ENCODE measurements at places on chromosomes 5 and 9.

DNA sequence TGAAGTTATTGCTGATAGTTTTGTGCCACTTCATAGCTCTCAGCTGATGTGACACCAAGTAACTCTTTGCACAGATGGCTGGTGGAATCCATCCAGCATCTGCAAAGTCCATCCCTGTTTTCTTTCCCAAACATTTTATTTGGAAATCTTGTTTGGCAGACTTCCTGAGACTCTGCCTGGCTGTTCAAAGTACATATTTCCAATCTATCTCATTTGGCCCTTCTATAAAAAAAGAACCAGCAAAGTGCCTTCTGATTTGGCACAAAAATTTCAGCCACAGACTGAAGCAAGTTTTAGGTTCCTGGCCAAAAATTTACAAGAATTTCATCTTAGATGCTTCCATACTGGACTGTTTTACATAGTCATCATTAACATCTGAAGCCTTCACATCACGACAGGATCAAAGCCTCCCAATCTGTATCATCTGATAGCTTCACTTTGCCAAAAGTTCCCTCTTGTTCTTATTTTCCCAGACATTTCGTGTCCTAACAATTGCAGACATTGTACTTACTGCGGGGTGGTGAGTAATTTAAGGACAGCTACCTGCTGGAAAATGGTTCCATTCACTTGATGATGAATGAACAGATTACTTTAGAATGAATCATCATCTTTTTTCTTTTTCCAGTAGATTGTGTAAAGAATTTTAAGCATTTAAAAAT lies 377.3 kb downstream of the KIAA0825 start:
- DNase-seq, result no peak

DNA sequence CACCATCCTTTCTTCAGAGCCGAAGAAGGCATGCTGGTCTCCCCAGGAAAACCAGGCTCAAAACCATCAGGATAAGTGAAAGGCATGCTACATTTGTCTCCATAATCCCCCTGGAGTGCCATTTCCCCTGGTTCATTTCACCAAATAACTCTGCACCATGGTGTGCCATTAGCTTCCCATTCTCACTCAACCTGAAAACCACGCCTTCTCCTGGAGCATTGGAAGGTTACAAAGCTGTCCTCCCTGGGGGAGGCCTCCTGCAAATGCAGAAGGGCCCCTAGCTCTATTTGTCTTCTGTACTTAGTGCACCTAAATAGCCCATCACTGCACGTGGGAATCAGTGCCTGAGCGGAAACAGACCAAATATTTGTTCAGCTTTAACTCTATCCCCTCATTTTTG lies 90.2 kb upstream of the ICE1 start:
- no peak for DNase-seq

DNA sequence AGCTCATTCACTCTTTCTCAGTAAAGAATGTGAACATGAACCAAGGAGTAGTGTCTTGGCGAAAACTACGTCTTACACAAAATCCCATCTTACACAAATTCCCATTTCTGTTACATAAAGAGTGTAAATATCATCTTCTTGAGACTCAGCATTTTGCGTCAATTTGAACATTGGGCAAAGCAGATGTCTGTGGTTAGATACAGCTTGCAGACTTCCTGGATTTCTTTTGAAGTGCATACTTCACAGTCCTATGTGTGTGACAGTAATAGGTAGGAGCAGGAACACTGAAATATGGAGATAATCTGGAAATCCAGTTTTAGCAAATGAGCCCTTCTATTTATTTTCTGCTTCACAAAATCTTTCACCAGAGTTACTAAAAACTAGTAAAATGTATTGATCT lies 58.8 kb downstream of the C6 start:
- DNase-seq, result no peak

- no peak for DNase-seq
These were observed 72.9 kb downstream of the ARHGEF37 start for GRCh38 chr5:149654231-149654630.

- DNase-seq, result no peak
These were observed 92.1 kb upstream of the RANBP3L start for GRCh38 chr5:36393656-36394428.

- no peak for DNase-seq
These were observed 285.0 kb upstream of the PTGER4 start for GRCh38 chr5:40394698-40395097.

GRCh38 chr5:3954199-3954598 lies 358.6 kb downstream of the IRX1 start:
- DNase-seq, result no peak

GRCh38 chr5:151896031-151896691 lies 28.5 kb downstream of the GLRA1 start:
- DNase-seq, result no peak

GRCh38 chr5:8062521-8062920 lies 193.6 kb downstream of the MTRR start:
- DNase-seq, result no peak

- no peak for DNase-seq
These were observed 27.6 kb upstream of the CDKN2AIPNL start for GRCh38 chr5:134439210-134439654.

DNA sequence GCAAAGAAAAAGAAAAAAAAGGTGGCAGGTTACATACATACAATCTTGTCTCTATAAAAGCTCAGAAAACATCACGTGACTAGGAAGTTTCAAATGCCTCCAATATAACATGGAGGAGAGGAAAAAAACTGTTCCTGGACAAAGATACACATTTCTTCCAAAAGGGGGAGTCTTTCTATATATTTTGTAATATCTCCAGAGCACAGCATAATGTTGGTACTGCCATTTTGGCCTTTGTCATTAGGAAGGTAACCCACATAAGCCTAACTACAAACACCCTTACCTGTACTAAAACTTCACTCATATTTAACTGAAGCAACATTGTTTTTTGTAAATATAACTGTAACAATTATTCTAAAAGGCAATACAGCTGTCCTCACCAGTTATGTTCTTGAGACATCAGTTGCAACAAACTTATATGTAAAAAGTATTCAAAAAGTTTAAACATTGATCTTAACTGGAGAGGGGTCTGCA lies 1.2 kb upstream of the BTF3 start:
- DNase-seq, result no peak

DNA sequence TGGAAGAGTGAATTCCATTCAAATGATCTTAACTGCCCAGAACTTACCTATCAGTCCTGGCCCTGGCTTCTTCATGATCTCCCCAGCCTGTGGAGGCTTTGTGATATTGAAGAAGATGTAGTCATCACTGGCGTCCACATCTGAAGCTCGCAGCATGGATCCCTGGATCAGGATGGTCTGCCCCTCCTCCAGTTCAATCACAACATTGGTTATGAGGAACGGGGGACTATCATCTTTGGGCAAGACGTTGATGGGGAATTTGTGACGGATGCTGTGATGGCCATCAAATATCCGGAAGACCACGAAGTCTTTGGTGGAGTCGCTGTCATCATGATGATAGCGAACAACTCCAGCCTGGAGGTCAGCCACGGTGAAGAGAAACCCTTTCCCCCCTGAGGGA lies 68.0 kb downstream of the FREM1 start:
- DNase-seq, result no peak

GRCh38 chr5:61029456-61030162 lies 84.6 kb downstream of the NDUFAF2 start:
- no peak for DNase-seq

DNA sequence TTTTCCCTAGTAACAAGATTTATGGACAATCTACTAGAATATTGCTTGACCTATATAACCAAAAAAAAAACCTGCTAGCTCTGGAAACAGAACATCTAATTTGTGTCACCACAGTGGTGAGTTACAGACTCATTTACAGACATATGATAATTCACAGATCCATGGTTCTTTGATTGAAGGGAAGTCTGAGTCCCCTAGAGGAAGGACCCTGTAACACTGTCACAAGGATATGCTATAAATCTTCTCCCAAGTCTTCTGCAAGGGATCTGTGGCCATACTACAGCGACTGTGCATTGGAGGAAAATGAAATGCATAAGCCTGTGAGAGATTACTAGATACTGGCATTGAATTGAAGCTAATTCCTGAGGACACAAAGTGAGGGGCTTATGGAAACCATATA lies 630.6 kb upstream of the SGCD start:
- no peak for DNase-seq

- DNase-seq, result no peak
These were observed 7.9 kb downstream of the COL23A1 start for GRCh38 chr5:178582291-178582690.

- no peak for DNase-seq
These were observed 55.9 kb upstream of the ERCC6L2 start for GRCh38 chr9:95819636-95820035.

DNA sequence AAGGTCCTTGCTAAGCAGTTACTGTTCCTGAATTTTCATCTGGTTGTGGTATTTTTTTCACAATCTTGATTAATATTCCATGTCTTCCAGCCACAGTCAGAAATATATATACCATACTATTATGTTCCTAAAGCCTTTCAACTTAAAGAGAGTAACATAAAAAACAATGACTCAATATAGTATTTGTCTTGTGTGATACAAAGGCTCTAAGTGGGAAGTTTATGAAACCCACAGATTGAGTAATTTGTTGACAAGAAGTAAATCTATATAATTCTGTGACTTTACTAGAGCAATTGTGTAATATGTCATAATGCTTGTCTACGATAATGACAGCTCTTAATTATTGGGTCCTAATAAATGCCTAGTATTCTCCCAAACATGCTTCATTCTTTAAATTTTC lies 509.4 kb downstream of the ISL1 start:
- no peak for DNase-seq

DNA sequence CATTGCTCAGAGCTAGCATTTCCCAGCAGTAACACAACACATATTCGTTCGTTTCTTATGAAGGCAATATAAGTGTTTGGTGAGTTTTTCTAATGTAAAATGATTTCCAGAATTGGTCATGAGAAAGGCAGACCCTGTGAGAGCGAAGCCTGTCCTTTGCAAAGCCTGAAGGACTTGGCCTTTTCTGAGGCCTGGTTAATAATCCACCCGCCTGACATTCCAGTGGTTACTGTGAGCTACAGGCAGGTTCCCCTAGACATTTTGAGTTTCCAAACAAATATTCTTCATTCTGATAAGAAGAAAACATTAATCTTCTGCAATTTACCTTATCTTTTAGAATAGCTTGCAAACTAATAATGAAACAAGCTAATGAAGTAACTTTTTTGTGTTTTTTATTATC lies 38.0 kb downstream of the ADAMTS16 start:
- DNase-seq, result no peak

DNA sequence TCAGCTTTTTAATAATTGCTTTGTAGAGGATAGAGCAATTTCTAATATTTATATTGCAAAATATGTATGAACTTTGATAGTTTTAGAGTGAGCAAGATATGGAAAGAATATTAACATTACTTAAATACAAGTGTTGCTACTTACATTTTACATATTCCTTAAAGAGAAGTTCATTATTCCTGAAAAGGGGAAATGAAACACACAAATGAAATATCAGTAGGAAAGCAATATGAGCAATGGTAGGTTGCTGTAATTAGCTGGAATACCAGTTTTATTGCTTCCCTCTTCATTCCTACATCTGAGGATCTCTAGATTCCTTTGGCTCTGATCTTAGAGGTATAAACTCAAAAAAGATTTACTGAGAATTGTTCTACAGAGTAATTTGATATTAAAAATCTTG lies 414.1 kb downstream of the FAM170A start:
- DNase-seq, result no peak

- no peak for DNase-seq
These were observed 259.3 kb downstream of the TUSC1 start for GRCh38 chr9:25418974-25419373.

- DNase-seq, result no peak
These were observed 45.7 kb upstream of the HSD17B4 start for GRCh38 chr5:119406551-119407110.

GRCh38 chr9:79757881-79758669 lies 186.3 kb downstream of the TLE4 start:
- no peak for DNase-seq

- no peak for DNase-seq
These were observed 36.2 kb upstream of the OTULIN start for GRCh38 chr5:14628346-14628745.

DNA sequence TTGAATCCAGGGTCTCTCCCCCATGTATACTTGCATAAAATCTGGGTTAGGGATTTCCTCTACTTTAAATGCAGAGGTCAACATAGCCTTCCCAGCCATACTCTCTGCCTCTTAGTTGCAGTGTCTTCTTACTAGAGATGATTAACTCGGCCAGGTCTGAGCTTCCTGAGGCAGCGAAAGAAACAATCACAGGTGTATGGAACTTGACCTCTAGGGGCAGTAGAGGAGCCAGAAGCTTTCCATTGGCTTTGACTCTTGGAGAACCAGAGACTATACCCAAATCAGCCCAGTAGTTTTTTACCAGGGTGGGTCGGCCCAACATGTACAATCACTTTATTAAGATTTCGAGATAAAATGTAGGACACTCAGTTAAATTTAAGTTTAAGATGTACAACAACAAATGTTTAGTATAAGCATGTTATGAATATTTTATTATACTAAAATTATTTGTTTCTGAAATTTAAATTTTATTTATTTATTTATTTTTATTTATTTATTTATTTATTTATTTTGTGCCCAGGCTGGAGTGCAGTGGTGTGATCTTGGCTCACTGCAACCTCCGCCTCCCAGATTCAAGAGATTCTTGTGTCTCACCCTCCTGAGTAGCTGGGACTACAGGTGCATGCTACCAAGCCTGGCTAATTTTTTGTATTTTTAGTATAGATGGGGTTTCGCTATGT lies 48.0 kb upstream of the DMRT3 start:
- no peak for DNase-seq

- no peak for DNase-seq
These were observed 25.9 kb downstream of the SPARC start for GRCh38 chr5:151660616-151661495.

GRCh38 chr9:130429381-130429780 lies 15.4 kb upstream of the ASS1 start:
- DNase-seq, result no peak

DNA sequence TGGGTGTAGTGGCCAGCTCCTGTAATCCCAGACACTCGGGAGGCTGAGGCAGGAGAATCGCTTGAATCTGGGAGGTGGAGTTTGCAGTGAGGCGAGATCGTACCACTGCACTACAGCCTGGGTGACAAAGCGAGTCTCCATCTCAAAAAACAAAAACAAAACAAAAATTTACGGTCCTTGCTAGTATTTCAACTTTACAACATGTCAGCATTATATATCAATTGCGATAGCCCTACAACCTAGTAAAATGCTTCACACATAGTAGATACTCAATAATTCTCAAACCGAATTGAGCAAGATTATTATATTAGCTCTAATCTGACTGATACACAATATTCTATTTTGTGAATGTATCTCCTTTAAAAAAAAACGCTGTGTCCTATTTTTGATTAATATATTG lies 1411.0 kb upstream of the WWC1 start:
- DNase-seq, result no peak

Data from GM12878 (cell line).